GDM1 (cell line): ENCODE measurements at places on chromosomes 1 and 21.

- DNase-seq, result no peak
Observed at GRCh38 chr1:109777980-109778625, 14.4 kb upstream of the EPS8L3 start.

GRCh38 chr21:29749957-29750356 is 189.8 kb downstream of the GRIK1 start:
- DNase-seq, result no peak

DNA sequence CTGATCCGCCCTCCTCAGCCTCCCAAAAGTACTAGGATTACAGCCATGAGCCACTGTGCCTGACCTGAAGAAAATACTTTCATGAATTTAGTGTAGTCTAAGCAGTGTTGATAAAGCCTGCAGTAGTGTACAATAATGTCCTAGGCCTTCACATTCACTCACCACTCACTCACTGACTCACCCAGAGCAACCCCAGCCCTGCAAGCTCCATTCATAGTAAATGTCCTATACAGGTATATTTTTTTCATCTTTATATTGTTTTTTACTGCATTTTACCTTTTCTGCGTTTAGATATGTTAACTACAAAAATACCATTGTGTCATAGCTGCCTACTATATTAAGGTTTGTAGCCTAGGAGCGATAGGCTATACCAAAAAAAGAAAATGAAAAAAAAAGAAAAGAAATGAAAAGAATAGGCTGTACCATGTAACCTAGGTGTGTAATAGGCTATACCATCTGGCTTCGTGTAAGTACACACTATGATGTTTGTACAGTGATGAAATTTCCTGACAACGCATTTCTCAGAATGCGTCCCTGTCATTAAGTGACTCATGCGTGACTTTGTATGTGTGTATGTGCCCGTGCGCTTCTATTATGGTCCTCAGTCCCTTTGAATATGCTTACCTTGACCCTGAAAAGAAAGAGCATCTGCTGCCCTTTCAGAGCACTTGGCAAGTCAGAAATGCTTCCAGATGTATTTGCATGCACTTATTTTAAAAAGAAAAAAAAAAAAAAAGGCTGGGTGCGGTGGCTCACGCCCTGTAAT is 9.2 kb upstream of the SLAMF8 start:
- DNase-seq, result no peak

GRCh38 chr1:20071416-20071815 is 1.4 kb downstream of the PLA2G5 start:
- DNase-seq, result no peak

- DNase-seq, result no peak
Observed at GRCh38 chr1:48000883-48001282, 3.7 kb upstream of the TRABD2B start.

- DNase-seq, result no peak
Observed at GRCh38 chr1:58964428-58964827, 180.6 kb upstream of the JUN start.

DNA sequence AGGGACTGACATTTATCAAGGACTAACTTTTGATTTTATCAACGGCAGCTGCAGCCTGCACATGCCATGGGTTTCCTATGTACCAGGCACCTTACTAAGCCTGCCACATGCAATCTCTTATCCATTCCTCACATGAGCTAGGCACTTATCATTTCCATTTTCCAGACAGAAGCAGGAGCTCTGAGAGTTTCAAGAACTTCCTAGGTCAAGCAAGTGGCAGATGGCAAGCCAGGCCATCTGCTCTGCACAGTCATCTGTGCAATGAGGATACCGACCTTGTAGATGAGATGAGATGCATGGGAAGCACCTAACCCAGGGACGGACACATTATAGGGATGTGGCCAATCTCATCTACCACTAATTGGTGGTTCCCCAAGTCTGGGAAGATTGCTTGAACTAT is 339.4 kb upstream of the USP24 start:
- no peak for DNase-seq

DNA sequence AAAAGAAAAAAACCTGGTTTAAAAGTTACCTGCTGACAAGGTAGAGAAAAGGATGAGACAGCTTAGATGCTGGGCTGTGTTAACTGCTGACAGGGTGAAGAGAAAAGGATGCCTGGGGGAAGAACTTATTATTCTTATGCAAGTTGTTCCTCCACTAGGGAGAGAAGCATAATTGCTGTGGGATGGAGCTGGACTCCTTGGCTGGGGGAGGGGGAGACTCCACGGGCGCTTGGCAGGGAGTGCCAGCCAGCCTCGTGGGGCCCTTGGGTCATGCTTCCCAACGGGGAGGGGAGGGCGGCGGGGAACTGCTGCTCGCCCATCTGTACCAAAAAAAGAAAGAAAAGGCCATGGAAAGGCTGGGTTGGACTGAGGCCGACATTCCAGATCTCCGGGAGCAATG is 47.2 kb downstream of the SYCP1 start:
- no peak for DNase-seq

DNA sequence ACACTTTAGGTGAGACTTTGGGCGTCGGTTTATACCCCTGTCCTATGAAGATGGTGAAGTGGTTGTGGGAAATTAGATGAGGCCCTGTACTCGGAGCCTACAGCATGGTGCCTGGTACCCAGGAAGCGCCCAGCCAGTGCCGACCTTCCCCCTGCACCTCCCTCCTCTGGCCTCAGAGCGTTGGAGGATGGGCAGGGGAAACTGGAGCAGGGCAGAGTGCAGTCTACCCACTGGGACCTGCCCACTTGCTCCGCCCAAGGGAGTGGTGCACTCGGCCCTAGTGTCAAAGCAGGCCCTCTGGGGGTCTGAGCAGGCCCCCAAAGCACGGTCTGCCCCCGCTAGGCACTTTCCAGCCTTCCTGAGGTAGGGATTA is 13.0 kb upstream of the TTC22 start:
- DNase-seq, result no peak

DNA sequence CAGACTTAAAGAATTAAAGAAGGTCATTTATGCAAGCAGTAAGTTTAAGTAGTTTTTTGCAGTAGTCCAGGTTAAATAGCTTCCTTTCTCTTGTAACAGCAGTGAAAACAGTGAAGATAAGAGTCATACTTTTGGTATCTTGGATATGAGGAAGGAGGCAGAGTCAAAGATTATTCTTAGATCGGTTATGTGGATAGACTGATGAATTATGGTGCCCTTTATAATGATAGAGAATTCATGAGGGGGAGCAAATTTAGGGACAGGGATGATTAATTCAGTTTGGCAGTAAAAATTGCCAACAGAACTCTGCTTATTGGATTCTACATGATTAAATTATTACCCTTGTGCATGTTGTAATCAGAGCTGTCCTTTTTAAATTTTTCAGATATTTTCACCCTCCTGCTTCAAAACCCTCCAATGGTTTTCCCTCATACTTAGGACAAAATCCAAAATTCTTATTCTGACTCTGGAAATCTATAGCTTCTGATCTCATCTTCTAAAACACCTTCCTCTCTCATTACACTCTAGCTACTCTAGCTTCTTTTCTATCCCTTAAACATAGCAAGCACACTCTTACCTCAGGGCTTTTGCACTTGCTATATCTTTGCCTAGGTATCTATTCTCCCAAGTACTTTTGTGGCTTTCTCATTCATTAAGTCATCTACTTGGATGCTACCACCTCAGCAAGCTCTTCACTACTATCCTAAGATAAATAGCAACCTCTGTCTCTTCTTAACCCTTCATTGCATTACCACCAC is 79.8 kb downstream of the PKN2 start:
- DNase-seq, result no peak

GRCh38 chr21:36059823-36060158 is 535 bp downstream of the SETD4 start:
- DNase-seq, result no peak

GRCh38 chr21:42520628-42521253 is 7.1 kb downstream of the SLC37A1 start:
- DNase-seq, result no peak

- no peak for DNase-seq
Observed at GRCh38 chr1:176938375-176938774, 226.1 kb downstream of the ASTN1 start.

DNA sequence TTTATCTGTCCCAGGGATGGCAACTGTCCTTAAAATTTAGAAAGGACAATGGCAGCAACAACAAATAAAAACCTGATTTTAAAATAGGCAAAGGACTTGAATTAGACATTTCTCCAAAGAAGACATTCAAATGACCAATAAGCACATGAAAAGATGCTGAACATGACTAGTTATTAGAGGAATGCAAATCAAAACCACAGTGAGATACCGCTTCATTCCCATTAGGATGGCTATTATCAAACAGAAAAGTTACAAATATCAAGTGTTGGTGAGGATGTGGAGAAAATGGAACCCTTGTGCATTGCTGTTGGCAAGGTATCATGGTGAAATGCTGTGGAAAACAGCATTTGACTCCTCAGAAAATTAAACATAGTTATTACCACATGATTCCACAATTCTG is 120.7 kb downstream of the CRB1 start:
- DNase-seq, result no peak

DNA sequence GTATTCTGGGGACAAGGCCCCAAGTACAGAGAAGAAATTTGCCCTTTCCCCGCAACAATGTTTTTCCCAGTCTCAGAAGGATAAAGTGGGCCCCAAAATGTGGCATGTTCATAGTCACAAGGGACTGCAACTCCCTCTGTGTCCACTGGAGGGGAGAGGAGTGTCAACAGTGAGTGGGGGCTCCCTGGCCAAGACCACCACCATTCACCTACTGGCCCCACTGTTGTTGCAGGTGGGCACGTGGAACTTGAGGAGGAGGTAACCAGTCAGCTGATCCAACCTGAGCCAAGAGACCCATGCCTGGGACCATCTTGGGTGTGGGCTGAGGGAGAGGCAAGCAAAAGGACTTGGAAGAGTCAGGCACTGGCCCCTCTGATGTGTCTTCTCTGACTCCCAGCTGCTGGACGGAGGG is 777 bp downstream of the NUDT17 start:
- peak; percentile 8 for DNase-seq

- no peak for DNase-seq
Observed at GRCh38 chr1:232643251-232643650, 13.3 kb upstream of the SIPA1L2 start.

- no peak for DNase-seq
Observed at GRCh38 chr1:101261623-101262022, 24.8 kb downstream of the S1PR1 start.

DNA sequence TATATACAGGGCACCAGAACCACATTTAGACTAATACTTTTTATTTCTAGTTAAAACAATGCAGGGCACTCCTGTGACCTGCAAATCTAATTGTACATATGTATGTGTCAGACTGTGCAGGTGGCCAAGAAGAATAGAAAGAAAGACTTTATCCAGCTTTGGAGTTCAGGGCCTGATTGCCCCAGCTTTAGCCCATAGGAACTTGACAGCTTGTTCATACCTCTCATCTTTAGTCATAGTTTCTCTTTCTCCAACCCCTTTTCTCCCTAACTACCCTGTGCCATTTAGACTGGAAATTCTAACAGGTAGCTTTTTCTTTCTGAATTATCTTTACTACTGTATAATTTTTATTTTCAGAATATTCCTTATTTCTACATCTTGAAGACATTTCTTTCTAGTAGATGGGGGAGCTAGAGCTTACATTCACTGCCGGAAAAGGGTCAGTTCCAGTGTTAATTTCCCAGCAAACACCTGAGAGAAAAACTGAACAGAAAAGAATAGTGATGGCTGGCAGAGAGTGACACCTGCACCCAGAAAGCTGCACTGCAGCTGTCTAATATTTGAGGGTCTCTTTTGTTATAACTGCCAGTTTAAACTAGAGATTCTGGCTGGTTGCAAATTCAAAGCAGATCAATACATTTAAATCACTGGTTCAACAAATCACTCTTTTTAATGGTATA is 8.4 kb downstream of the YBX1 start:
- no peak for DNase-seq
